ENCODE measurements at places on chromosomes 1 and 21.

DNA sequence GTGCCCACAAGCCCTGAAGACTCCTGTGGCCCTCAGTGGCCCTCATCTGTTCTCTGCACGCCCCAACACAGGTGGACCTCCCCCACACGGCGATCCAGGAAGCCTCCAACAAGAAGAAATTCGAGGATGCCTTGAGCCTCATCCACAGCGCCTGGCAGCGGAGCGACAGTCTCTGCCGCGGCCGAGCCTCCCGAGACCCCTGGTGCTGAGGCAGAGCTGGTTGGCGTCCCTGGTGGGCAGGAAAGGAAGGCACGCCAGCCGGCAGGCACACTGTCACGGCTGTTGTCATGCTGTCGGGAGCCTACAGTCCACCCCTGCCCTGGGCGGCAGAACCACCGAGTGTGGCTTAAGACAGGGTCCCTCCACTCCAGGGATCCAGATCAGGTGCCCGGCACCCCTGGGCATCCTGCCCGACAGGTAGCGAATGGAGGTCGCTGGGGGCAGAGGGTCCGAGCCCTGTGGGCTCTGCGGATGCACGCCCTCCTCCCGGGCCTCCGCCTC is 2.3 kb upstream of the SLC25A34 start:
- DNase-seq, result no peak

DNA sequence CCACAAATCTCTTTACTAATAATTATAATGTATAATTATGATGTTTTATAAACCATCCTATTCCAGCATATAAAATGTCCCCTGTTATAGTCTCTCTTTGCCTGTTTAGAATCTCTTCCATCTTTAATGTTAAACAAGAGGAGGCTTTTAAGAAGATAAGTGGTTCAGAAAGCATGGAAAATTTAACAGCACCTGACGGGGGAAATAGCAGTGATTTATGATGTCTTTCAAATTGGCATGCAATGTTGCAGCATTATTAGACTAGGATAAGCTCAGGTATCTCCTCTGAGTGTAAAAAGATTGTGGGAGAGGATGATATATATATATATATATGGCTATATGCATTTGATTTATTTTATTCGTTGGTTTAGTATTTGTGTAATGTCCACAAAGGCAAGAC is 24.4 kb downstream of the GIPC2 start:
- no peak for DNase-seq

- DNase-seq, result no peak
Observed at GRCh38 chr1:69920426-69920825, 285.0 kb downstream of the LRRC40 start.

DNA sequence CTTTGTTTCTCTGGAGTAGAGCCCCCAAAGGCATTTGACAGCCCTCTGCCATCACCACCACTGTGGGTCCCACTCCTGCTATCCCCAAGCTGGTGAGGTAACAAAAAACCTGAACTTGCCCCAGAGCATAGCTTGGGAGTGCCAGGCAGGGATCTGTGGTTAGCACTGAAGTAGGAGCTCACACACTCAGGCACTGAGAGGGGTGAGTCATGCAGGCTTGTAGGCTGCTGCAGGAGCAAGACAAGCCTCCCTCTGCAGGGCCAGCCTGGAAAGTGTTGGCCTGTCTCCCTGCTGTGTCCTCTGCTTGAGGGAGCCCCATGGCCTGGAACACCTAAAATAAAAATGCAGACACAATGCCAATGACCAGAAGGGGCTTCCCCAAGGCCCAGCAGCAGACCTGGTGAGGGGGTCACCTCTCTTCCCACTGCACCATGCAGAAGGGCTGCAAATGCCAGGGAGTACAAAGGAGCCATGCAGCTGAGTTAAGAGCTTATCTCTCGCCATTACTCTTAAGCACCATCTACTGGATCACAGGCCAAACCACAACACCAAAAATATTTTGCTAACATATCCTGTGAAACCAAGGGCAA is 108.9 kb upstream of the POGK start:
- no peak for DNase-seq

DNA sequence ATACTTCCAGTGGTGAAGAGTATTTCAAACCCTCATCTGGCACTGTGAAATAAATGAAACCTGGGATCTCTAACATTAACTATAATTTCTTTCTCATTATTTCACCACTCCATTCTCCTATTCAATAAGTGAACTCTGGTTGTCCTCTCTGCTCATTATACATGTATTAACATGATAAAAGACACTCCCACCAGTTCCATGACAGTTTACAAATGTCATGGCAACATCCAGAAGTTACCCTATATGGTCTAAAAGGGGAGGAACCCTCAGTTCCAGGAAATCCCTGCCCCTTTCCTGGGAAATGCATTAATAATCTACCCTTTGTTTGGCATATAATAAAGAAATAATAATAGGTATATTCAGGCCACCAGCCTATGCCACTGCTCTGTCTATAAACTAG is 62.7 kb upstream of the BRINP3 start:
- DNase-seq, result no peak

GRCh38 chr1:191240925-191241324 is 763.3 kb upstream of the BRINP3 start:
- no peak for DNase-seq

GRCh38 chr1:27455139-27455811 is 34.7 kb downstream of the WASF2 start:
- DNase-seq, result no peak
